ENCODE measurements at places on chromosomes 7 and 10.

GRCh38 chr7:144720149-144720548 lies 115.7 kb downstream of the TPK1 start:
- no peak for DNase-seq

DNA sequence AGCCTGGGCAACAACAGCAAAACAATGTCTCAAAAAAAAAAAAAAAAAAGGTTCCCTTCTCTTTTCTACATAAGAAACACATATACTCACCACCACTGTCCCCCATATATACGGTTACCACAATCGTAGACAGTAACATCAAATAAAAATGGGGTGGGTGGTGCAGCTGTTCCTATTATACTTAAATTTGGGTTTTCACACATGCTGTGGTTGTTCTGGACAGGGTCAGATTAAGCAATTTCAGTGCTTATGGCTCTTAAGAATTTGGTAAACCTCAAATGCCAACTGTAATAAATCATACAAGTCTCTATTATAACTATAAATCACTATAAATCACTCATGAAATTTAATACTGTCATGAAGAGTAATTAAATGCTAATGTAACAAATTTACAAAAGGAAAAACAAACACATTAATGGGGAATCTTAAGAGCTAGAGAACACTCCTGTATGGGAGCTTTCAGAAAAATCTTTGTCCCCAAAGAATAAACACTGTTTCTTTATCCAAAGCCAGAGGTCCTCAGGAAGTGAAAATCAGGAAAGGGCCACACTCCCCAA lies 143.6 kb downstream of the GLI3 start:
- DNase-seq = no peak

GRCh38 chr10:35728341-35728740 lies 86.2 kb upstream of the FZD8 start:
- DNase-seq = no peak

- no peak for DNase-seq
Observed at GRCh38 chr7:53996876-53997275, 545.3 kb upstream of the VSTM2A start.

GRCh38 chr7:38316733-38317360 lies 43.4 kb upstream of the TARP start:
- DNase-seq = no peak

DNA sequence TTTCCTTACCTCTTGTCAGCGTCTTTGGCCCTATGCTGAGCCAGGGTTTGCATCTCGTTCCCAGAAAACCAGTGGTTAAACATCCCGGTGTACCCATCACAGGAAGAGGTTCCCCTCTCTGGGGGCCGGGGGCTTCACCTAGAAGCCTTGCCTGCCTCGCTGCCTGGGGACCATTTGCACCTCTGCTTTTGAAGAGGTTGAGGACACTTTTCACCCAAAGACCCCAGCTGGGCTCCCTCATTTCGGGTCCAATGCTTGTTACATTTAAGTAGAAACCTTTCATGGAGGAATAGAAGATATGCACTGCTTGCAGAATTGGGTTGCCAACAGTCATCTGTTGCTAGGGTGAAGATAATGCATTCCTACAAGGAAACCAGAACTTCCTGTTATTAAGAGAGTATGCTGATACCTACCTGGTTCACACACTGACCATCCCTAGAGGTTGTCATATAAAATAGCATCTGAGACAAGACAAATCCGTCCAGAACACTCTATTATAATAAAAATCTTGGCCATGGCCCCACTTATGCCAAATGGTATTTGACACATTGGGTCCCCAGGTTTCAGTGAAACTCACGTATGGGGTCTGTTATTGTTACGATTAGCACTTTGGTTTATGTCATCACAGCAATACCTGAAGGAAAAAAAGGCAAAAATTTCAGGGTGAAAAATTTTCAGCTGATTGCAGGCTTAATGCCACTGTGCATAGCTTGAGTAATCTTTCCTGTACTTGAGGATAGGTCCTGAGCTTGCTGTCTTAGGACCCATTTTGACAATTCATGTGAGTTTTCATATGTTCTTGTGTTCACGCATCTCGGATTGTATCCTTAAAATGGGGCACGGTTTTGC lies 917 bp downstream of the ZNF365 start:
- no peak for DNase-seq

DNA sequence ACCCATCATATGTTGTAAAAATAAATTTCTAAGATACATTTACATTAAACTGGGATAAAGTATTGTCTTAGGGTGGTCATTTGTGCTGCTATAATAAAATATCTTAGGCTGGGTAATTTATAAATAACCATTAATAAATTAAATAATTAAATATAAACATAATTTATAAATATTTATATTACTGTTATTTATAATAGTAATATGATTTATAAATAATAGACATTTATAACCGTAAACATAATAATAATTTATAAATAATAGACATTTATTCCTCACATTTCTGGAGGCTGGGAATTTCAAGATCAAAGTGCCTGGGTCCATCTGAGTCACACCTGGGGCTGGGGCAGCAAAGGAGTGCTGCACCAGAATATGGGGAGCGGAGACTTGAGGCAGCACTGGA lies 31.1 kb downstream of the ZWINT start:
- no peak for DNase-seq

DNA sequence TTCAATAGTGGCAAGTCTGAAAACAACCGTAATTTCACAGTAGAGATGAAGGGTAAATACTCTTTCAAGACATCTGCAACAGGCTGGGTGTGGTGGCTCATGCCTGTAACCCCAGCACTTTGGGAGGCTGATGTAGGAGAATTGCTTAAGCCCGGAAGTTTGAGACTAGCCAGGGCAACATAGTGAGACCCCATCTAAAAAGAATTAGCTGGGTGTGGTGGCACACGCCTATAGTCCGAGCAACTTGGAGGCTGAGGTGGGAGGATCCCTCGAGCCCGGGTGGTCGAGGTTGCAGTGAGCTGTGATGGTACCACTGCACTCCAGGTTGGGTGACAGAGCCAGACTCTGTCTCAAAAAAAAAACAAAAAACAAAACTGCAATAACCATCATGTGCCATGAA lies 71.8 kb downstream of the PFKFB3 start:
- no peak for DNase-seq

DNA sequence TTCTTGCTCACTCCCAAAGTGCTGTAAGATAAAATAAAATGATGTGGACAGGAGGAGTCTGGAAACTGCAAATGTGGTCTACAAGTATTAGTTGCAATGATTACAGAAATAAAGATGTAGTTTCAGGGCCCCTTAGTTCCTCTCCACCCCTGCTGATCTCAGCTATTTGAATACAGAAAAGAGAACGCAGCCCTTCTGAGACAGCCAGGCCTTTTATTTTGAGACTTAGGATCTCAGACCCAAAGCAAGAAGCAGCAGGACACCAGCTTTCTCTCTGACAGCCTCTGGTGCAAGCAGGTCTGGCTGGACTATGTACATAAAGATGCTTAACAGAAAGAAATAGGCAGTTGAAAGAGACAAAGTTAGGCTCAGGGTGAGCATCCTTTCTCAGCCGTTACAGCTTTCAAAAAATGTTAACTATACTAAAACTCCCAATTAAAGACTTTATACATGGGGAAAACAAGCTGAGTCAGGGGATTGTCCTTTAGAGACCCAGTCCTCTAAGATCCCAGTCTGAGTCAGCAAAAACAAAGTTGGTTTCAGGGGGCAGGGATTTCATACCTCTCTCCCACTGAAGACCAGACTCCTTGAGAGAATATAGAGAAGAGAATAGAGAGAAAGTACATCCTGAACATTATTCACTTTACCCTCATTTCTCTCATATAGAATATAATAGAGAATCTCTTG lies 220.4 kb downstream of the TMEM178B start:
- no peak for DNase-seq

DNA sequence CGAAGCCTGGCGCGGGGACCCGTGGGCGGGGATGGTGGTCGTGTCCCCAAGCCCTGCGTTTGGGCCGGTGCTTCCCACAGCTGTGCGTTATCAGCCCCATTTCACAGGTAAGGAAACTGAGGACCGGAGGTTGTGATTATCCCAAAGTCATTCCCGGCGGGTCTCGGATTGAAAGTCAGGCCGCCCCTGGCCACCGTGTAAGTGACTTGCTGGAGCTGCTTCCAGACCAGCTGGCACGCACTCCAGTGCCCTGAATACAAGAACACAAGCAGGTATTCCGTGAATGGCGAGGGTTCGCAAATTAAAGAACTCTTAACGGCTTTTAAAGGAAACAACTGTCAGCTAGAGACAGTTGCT lies 675 bp upstream of the ATE1 start:
- DNase-seq = no peak

GRCh38 chr10:9274206-9274755 lies 1219.8 kb downstream of the GATA3 start:
- no peak for DNase-seq

DNA sequence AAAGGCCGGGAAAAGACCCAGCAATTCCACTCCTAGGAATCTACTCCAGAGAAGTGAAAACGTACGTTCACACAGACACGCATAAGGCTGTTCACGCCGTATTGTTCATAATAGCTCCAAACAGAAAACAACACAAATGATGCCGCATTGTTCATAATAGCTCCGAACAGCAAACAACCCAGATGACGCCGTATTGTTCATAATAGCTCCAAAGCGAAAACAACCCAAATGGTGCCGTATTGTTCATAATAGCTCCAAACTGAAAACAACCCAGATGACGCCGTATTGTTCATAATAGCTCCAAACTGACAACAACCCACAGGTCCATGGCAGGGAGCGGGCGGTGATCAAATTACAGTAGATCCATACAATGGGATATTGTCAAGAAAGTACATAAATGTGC lies 85.2 kb upstream of the DNAAF5 start:
- DNase-seq = no peak

DNA sequence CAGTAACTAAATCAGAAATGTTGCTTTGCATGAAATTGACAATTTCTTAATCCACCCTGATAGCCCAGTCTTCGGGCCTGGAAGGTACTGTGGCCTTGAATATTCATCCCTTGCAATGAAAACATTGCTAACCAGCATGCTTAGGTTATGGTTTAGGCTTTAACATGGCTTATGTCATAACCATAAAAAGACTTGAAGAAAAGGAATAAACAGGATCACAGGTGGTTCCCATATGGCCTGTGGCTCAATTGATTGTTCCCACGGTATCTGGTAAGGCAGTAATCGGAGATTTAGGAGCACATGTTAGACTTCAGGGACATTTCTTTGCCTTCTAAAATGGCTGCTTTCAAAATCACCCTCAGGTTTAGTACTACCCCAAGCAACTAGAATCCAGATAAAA lies 139.5 kb downstream of the ST7 start:
- no peak for DNase-seq

DNA sequence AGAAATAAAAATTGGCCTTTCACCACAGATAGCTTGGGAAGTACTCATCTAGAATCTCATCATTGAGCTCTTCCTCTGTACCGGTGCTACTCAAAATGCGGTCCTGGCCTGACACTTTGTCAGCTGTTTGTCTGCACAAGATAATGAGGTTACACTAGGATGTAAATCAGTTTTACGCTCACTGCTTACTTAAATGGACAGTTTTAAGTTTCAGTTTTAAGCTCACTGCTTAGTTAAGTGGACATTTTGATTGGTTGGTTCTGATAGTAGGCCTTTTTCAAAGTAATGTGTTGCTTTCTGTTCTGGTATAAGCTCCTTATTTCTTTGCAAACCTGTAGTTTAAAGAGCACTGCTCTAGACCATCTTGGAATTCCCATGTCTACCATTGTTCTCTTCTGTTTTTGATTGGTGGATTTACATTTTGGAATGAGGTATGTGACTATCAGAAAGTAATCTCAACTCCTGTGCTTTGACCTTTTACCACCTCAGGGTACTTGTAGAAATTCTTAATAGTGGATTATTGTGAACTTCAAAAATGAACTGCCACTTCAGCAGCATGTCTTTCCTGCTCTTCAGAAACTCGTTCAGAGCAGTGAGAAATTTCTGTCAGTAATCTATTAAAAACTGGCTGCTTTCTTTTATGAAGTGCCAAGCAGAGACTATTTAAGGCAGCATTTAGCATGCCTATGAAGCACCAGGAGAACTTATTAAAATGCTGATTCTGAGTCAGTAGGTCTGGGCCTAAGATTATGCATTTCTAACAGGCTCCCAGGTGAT lies 55.0 kb downstream of the C1GALT1 start:
- no peak for DNase-seq

DNA sequence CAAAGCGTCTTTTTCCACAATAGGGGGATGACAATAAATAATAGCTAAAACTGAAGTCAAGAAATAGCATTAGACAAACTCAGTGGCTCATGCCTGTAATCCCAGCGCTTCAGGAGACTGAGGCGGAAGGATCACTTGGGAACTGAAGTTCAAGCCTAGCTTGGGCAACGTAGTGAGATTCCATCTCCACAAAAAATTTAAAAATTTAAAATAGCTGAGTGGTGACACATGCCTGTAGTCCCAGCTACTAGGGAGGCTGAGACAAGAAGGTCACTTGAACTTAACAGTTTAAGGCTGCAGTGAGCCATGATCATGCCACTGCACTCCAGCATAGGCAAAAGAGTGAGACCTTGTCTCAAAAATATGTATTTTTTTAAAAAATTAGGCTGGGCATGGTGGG lies 107.9 kb downstream of the AKR1D1 start:
- no peak for DNase-seq

DNA sequence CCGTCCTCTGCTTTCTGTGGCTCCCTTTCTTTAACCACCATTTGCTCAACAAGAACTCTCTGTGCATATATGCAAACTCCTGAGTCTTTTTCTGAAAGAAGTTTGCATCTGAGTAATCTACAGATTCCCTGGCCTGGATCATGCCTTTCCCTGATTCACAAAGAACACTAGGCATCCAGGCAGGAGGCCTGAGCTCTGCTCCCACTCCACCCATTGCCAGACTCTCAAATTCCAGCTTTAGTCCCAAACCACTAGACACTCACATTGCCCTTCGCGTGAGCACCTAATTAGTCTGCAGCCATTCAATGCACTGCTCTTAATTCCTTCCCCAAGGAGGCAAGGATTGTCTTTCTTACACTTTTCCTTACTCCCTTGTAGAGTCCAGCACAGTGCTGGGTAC lies 60.9 kb downstream of the ABCC2 start:
- no peak for DNase-seq

DNA sequence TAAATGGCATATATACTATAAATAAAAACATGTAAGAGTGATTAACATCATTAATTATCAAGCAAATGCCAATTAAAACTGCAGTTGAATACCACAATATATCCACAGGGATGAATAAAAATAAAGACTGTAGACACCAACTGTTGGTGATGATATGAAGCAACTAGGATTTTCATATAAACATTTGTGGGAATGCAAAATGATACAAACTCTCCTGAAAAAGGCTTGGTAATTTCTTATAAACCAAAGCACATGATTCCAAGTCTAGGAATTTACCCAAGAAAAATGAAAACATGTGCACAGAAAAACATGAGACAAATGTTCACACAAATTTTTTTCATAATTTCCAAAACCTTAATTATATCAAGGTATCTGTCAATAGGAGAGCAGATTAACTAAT lies 448.1 kb downstream of the ETV1 start:
- DNase-seq = no peak

- DNase-seq = no peak
Observed at GRCh38 chr7:72080865-72081510, 331.1 kb downstream of the CALN1 start.

DNA sequence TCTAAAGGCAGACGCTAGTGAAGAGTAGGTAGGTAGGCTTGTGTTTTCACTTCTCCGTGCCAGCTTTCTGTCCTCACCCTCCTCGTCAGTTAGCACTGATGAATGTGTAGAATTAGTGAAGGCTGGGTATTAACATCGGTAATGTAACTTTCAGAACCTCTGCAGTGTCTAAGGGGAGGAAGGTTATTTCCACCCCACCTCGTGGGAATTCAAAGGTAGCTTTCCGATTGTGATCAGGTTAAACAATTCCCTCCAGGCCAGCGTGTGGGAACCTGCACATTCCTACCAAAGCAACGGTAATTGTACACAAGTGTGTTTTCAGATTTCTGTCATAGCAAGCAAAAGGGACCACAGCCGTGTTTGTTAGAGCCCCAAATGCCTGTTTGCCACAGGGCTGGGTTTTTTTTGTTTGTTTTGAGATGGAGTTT lies 405.0 kb upstream of the GALNT17 start:
- DNase-seq = no peak
